DMS79 treated with DMSO at 0.1 percent for 48 hours (cell line): ENCODE measurements at places on chromosomes 16 and 17.

GRCh38 chr17:41655611-41656111, 31.3 kb upstream of the KRT17 start:
- DNase-seq, result peak; percentile 76

- no peak for DNase-seq
These were observed 11.3 kb upstream of the TUBG2 start for GRCh38 chr17:42647778-42648177.

- DNase-seq, result no peak
These were observed at the start of gene EVI2B for GRCh38 chr17:31313982-31314781. EVI2B (minus strand) TSS chr17:31314054; CDS start chr17:31305609, 8,445 bp downstream.

DNA sequence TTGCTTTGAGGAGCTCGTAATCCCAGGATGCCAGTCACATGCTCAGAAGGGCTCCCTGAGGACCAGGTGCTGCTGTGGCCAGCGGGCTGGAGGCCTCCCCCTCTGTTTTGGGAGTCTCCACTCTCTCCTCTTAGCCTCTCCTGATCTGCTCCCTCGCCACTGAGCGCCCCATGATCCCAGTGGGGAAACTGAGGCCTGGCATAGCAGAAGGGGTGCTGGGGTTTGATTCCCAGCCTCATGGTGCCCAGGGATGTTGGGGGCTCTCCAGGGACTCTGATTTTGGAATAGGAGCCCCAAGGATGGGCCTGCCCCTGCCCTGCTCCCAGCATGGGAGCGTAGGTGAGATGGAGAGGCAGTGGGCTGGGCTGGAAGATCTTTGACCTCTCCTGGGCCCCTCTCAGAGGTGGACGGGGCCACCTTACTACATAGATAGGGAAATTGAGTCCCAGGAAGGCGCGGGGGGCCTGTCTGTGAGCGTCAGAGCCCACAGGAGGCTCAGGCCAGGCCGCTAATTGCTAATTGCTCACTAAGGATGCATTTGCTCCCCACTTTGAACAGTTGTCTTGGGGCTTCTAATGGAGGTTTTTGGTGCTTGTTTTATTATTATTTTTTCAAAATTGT, 525 bp upstream of the ADCY7 start:
- DNase-seq, result no peak

- DNase-seq, result no peak
These were observed 275.3 kb downstream of the SHISA9 start for GRCh38 chr16:13176711-13177110.

DNA sequence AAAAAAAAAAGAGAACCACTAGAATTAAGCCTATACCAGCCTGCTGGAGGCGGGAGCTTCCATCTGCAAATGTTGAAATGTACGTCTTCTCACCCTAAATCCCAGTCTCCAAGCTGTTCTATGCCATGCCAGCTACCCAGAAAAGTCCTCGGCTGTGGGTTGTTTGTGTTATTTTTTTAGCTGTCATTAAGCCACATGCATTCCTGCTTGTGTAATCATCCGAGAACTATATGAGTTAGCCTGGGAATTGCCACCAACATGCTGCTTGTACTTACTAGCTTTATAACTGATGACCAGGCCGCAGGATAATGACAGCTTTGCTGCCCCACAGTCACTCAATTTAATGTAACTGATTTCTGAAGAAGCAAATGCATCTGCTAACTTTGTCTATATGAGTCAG, 313.9 kb upstream of the SALL1 start:
- DNase-seq, result no peak

GRCh38 chr17:81365148-81365600, 30.1 kb upstream of the BAHCC1 start:
- DNase-seq, result peak; percentile 24

DNA sequence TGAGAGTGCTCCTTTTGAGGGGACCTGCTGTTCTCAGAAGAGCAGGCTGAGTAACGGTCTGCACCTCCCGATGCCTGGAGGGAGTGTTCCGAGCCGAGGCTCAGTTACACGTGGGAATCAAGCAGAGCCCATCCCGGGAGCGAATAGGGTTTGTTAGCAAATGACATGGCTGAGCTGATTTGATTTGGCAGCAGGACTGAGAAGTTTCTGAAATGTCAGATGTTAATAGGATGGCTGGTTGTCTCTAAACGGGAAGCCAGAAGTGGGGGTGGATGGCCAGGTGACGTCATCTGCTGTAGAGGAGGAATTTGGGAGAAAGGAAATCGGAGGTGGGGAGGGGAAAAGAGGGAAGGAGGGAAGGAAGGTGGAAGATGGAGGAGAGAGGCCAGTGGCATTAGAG, 128.0 kb downstream of the RAP1GAP2 start:
- DNase-seq, result no peak

- no peak for DNase-seq
These were observed 78.5 kb downstream of the C16orf78 start for GRCh38 chr16:49452108-49452507.

DNA sequence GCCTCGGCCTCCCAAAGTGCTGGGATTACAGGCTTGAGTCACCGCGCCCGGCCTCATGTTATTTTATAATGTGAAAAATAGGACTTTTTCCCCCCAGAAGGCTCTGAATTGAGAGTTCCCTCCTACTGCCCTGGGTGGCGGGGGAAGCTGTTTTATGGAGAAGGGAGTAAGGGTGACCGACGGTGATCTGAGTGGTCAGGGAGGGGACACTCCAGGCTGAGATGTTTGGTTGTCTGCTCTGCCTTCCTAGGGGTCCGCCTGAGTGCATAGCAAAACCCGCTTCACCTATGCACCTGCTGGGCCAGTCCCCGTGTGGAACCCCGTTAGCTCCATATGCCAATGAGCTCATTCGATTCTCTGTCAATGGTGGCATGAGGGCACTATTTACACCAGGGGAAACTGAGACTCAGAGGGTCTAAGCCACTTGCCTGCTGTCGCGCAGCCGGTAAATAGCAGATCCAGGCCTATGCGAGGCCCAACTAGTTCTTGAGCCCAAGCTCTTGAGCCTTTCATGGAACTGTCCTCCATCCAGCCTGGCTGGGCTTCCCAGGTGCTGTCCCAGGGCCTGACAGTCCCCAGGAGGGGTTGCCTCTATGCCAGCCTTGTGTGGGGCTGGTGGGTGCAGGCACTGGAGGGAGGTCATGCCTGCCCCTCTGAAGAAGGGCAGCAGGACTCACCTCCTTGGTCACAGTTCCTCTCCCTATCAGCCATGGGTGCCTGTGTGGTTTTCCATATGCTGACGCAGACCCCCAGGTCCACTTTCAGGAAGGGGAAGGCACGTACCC, 1.7 kb upstream of the GJD3 start:
- no peak for DNase-seq

DNA sequence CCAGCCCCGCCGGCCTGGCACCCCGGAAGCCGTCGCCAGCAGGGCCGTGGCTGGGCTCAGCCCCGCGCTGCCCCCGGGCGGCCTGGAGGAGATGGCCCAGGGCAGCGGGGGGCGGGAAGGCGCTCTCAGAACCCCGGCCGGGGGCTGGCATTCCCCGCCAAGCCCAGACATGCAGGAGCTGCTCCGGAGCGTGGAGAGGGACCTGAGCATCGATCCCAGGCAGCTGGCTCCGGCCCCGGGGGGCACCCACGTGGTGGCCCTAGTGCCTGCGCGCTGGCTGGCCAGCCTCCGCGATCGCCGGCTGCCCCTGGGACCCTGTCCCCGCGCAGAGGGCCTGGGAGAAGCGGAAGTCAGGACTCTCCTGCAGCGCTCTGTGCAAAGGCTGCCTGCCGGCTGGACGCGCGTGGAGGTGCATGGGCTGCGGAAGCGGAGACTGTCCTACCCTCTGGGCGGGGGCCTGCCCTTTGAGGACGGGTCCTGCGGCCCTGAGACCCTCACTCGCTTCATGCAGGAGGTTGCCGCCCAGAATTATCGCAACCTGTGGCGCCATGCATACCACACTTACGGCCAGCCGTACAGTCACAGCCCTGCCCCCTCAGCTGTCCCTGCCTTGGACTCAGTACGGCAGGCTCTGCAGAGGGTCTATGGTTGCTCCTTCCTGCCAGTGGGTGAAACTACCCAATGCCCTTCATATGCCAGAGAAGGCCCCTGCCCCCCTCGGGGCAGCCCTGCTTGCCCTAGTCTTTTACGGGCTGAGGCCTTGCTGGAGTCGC, 551 bp downstream of the WDR81 start:
- no peak for DNase-seq

GRCh38 chr17:30291543-30292285, at the start of gene BLMH:
BLMH (minus strand) TSS chr17:30291944; CDS start chr17:30291819, 125 bp downstream.
- DNase-seq, result peak; percentile 60
